ENCODE measurements at places on chromosomes 12 and 14. TPM values are rescaled to one million over a fixed set of nuclear protein-coding genes. Genes with fewer than 3 reads are reported as not detected.

DNA sequence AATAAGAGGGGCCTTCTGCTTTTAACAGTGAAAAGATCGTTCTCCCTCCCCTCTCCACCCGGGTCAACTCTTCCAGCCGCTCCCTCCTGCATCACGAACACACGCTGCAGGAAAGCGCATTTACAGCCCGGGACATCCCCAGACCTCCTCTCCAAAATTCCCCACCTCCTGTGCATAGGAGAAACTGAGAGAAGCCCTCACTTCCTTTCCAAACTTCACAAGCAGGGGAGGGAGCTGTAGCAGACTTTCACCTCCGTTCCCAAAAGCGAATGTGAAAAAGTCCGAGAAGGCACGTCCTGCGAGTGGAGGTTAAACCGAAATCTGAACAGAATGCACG lies 513 bp downstream of the BCAT1 start:
- peak; percentile 1 for DNase-seq

GRCh38 chr12:67794161-67794560 lies 145.6 kb downstream of the DYRK2 start:
- no peak for DNase-seq

GRCh38 chr14:37991027-37991426 lies 216.7 kb upstream of the SSTR1 start:
- no peak for DNase-seq

The DENND5B gene
- 0.38 TPM for total RNA-seq

The CCDC197 gene
- not detected for total RNA-seq
